NCI-H1092 (cell line): ENCODE measurements at places on chromosomes 16 and 17.
A peak's percentile ranks its signal among the peaks of the same experiment; 100 is the strongest.

GRCh38 chr16:83606486-83607030 lies 201.2 kb upstream of the HSBP1 start:
- DNase-seq, result no peak

DNA sequence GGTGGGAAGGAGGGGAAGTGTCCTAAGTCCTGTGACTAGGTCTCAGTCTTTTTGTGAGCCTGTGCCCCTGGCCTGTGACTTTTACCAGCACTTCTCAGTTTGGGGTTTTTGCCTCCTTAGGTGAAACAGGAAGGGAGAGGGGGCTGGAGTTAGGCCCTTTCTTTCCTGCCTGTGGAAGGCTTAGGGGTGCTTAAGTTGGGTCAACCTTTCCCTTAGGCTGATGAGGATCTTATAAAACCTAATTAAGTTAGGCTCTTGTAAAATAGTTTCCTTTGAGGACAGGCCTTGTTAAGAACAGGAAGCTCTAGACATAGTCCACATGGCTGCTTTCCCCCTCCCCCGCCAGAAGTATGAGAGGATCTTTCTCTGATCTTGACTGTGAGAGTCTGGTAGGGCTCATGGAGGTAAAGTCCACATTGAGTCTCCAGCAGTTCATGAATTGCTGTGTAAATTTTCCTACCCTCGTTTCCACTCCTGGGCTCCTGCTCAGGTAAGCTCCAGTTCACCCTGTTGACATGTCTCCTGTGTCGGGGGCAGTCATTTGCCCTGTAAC lies 17.0 kb upstream of the DNASE1 start:
- no peak for DNase-seq

GRCh38 chr17:69962436-69962995 lies 112.5 kb upstream of the KCNJ16 start:
- no peak for DNase-seq

DNA sequence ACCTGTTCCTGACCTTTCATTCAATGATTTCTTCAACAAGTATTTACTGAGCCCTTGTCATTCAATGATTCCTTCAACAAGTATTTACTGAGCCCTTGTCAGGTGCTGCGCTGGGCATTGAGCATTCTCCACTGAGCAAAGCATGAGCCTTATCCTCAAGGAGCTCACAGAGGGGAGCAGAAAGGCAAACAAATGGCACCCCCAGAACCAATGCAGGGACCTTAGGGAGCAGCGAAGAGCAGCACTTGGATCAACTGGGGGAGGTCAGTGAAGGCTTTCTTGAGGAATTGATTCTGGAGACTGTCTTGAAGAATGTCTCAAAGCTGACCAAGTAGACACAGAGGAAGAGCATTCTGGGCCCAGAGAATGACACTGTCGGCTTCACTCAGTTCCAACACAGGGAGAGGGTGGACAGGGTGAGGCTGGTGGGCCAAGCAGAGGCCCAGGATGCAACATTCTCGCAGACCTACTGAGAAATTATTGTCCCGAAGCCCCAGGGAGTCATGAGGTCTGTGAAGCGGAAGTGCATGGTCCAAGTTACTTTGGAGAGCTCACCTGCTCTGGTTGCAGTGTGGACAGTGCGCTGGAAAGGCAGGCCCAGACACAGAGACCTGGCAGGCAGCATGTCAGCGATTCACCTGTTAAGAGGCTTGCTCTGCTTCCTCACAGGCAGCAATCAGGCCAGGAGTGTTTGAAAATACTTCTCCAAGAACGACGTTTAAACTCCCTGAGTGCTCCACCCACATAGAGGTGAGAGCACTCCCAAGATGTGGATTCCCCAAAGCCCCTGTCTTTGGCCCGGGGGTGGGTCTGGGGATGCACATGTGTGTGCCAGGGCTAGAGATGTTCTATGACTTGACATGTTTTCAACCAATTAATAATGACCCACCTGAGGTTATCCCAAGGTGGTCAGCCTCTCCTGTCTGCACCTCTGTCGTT lies 3.2 kb upstream of the MPO start:
- DNase-seq, result no peak

- no peak for DNase-seq
Observed at GRCh38 chr17:37802712-37803416, 58.0 kb upstream of the HNF1B start.

GRCh38 chr16:69057400-69058378 lies 47.8 kb upstream of the HAS3 start:
- peak; percentile 12 for DNase-seq

- no peak for DNase-seq
Observed at GRCh38 chr16:22092143-22092933, at the start of gene VWA3A. Gene VWA3A, plus strand, starts transcription at chr16:22092541. Its CDS starts 97 bp downstream, at chr16:22092638.

- no peak for DNase-seq
Observed at GRCh38 chr17:35788477-35789368, 6.7 kb downstream of the MMP28 start.

DNA sequence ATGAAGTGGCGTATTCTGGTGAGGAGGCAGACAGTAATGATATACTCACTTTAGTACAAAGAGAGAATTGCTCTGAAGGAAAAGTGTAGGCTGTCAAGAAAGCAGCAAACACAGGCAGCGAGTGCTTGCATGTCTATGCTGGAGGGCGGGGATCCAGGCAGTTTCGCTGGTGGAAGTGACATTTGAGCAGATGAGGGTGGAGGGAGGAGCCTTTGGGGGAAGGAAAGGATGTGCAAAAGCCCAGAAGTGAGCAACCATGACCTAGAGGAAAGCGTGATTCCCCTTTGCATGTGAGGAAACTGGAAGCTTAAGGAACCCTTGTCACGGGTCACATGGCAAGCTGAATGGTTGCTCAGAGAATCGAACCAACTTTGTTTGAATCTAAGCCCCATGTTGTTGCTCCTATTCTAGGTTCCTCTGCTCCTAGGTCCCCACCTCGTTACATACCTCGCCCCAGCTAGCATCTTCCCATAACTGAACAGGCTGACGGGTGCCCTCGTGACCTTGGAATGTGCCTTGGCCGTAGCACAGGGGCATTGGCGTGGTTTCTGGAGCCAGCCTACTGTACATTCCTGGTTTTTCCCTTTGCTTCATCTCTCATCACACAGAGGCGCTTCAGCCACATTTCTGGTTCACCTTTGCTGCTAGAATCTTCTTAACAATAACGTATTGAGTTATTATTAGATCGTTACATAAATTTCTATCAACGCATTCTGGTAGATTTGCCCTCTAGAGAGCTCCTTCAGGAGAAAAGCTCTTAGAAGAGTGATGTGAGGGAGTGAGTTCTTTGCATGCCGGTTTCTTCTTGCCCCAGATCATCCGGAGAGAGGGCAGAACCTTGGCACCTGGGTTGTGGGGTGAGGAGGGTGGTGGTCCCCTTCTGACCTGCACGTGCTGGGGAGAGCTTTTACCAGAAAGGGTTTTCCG lies 191.8 kb downstream of the SNX29 start:
- no peak for DNase-seq

DNA sequence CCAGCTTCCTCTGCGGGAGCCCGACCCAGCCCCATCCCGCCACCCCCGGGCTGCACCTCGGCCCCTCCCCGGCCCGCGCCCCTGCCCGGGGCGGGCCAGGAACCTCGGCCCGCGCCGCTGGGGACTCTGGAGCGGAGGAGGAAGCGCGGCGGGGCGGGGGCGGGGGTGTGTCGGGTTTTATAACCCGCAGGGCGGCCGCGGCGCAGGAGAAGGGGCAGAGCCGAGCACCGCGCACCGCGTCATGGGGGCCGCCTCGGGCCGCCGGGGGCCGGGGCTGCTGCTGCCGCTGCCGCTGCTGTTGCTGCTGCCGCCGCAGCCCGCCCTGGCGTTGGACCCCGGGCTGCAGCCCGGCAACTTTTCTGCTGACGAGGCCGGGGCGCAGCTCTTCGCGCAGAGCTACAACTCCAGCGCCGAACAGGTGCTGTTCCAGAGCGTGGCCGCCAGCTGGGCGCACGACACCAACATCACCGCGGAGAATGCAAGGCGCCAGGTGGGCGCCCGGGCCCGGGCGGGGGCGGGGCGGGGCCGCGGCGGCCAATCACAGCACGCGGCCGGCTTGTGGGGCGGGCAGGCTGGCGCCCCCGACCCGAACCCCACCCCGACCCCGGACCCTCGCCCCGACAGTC lies at the start of gene ACE:
Gene ACE, plus strand, starts transcription at position 208 of the 626 bp plus-strand sequence. Its CDS starts 34 bp downstream, at position 242.
- DNase-seq, result peak; percentile 56

DNA sequence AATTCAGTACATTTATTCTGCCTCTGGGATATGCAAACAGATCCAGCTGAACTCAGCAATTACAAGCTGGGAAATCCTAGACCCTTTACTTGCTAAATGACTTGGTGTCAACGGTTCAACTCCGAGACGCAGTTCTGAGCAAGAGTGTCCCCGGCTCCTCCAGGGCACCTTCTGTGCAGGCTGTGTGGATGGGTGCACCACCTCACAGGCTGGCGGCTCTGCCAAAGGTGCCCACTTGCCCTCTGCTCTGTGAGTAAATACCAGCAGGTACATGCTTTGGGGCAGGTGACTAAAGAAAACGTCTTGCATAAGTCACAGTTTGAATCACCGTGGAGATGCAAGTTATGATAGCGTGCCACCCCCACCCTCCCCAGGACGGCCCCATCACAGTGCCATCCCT lies 23.3 kb downstream of the MAP1LC3B start:
- DNase-seq, result no peak

DNA sequence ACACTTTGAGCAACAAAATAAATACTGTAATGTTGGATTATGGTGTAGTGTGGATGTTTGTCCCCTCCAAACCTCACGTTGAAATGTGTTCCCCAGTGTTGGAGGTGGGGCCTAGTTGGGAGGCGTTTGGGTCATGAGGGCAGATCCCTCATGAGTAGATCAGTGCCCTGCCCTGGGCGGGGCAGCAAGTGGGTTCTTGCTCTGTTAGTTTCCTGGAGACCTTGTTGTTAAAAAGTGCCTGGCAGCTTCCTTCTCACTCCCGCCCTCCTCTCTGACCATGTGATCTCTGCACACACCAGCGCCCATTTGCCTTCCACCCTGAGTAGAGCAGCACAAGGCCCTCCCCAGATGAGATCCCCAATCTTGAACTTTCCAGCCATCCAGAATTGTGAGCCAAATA lies 67.7 kb downstream of the MPRIP start:
- DNase-seq, result no peak

GRCh38 chr17:68470961-68471360 lies 13.7 kb upstream of the WIPI1 start:
- DNase-seq, result no peak

GRCh38 chr16:20611975-20612481 lies 35.9 kb upstream of the ACSM2B start:
- DNase-seq, result peak; percentile 85

DNA sequence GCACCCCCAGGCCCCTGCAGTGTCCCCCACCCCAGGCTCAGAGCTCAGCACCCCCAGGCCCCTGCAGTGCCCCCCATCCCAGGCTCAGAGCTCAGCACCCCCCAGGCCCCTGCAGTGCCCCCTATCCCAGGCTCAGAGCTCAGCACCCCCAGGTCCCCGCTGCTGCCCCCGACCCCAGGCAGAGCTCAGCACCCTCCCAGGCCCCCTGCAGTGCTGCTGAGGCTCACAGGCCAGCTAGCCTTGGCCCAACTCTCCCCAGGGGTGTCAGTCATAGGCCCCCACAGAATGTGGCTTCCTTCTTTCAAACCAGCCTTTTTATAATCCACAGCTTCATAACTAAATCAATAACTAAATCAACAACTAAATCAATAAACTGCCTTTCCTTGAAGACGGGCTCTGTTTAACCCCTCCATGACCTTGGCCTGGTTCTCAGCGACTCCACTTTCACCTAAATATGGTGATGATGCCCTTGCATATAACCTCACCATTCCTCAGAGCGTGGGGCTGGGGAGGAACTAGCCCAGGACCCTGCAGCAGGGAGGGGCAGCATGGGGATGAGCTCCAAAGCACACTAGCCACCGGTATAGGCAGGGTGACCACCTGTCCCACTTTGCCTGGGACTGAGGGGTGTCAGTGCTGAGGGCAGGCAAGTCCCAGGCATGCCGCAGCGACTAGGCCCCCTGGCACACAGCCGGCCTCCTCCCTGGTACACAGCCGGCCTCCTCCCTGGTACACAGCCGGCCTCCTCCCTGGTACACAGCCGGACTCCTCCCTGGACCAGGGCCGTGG lies 5.0 kb downstream of the NOTUM start:
- DNase-seq, result no peak

DNA sequence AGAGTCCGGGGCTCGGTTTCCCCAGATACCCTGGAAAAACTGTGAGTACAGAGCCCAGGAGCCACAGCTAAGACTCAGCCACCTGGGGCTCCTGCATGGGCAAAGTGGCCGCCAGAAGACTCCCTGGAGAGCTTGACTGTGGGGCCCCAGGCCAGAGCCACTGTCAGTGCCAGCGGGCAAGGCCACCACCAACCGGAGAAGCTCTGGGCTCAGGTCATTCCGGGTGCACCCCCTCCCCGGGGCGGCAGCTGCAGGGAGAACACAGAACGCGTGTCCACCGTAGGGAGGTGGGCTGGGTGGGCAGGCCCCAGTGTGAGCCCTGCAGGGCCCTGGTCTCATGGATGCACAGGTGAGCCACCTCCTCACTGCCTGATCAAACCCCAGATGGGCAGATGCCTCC lies 22.3 kb upstream of the RBFOX3 start:
- no peak for DNase-seq

- no peak for DNase-seq
Observed at GRCh38 chr16:80375513-80375912, 165.3 kb upstream of the DYNLRB2 start.

DNA sequence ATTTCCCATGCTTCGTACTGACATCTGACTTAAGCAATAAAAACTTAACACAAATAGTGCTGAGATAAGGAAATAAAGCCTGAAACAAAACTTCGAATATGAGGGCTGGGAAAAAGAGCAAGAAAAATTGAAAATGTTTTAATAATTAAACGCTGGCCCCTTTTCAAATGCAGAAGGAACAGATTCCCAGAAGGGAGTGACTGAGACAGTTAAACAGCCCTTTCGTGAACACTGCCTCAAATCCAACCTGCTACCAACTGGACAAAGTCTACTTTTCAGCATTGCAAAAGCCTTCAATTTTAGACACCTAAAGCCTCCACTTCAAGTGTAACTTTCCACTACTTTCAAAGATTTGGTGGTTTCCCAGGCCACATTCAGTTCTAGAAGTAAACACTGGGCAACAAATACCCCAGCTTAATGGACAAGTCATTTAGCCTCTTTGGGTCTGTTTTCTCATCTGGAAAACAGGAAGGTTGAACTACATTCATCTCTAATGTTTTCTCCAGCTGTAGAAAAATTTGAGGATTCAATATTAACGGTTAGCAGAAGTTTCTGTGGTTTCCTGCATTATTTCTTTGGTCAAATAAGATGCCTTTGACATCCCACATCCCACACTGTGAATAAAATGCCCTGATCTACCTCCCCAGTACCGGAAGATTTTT lies 11.8 kb downstream of the RFFL start:
- DNase-seq, result no peak

DNA sequence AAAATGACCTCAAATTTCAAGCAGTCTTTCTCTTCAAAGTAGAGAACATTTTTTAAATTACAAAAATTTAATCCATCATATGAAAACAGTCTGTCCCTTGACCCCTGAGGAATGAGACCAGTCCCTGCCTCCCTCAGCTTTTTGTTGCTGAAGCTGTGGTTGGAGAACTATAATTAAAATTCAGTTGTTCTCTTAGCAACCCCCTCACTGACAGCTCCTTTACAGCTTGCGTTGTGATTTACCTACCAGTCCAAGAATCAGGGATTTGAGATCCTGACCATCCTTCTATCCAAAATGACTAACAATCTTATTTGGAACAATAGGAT lies 29.8 kb downstream of the LYRM1 start:
- DNase-seq, result no peak
